Spleen (tissue), 13 donors: ENCODE measurements at places on chromosomes 5 and 9. TPM values are rescaled to one million over a fixed set of nuclear protein-coding genes. Genes with fewer than 3 reads are reported as not detected.

The PCDHB9 gene
- 4.9 TPM for total RNA-seq

The TOR1B gene
- total RNA-seq, result 18.9 TPM

The CCDC152 gene
- total RNA-seq, result 3.4 TPM

GRCh38 chr5:83281658-83282057, 189.9 kb upstream of the VCAN start:
- no peaks in the 10 kb centered on the region for H3K36me3 ChIP-seq
- no peak overlapping the region for H3K27ac ChIP-seq
- no peak for DNase-seq
- no peak overlapping the region for H3K4me3 ChIP-seq

GRCh38 chr5:173395257-173395932, 67.2 kb upstream of the STC2 start:
- DNase-seq, result no peak
- no peaks in the 10 kb centered on the region for H3K4me1 ChIP-seq
- H3K27me3 ChIP-seq, result no peaks in the 10 kb centered on the region
- no peak overlapping the region for H3K27ac ChIP-seq
- H3K4me3 ChIP-seq, result no peak overlapping the region

DNA sequence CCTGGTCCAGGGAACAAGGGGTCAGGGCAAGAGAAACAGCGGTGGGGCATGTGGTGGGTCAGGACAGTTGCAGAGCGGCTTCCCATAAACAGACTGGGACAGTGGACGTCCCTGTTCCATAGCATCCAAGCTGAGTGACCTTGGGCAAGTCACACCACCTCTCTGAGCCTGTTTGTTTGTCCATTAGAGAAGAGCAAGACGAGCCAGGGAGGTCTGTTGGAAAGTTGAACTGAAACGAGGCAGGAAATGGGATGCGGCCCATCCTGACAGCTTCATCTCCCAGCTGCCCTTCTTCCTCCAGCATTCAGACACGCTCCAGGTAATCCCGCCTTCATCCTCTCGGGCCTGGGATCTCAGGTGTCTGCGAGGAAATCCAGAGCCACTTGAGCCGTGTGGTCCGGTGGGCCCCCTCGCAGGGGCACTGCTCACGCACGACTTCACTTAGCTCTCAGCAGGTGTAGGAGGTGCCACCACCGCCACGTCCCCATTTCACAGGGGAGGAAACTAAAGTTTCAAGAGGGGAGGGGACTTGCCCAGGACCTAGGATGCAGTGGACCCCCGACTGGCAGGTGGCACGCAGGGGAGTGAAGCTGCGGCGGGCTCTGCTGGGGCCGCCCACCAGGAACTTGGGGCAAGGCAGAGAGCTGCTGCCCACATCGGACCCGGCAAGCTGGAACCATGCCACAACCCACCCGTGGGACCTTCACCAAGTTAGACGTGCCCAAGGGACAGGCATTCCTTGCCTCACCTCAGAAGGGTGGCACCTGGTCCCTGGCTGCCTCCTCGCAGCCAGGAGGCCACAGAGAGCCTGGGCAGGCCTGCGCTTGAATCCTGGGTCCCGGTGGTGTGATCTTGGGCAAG, 13.0 kb downstream of the PTGES2 start:
- peaks cover 14% of the 10 kb centered on the region for H3K36me3 ChIP-seq
- no peak overlapping the region for H3K4me3 ChIP-seq
- peak; percentile 73 for DNase-seq
- peaks cover 10% of the 10 kb centered on the region for H3K4me1 ChIP-seq
- no peaks in the 10 kb centered on the region for H3K27me3 ChIP-seq

- H3K4me3 ChIP-seq, result no peak overlapping the region
- no peak overlapping the region for H3K27ac ChIP-seq
- no peak for DNase-seq
- no peaks in the 10 kb centered on the region for H3K36me3 ChIP-seq
- H3K27me3 ChIP-seq, result no peaks in the 10 kb centered on the region
These were observed 20.1 kb downstream of the PCSK1 start for GRCh38 chr5:96412868-96413449.

GRCh38 chr5:115825948-115826347, 9.5 kb upstream of the CDO1 start:
- no peaks in the 10 kb centered on the region for H3K36me3 ChIP-seq
- peaks cover 1% of the 10 kb centered on the region for H3K4me1 ChIP-seq
- H3K27me3 ChIP-seq, result no peaks in the 10 kb centered on the region

DNA sequence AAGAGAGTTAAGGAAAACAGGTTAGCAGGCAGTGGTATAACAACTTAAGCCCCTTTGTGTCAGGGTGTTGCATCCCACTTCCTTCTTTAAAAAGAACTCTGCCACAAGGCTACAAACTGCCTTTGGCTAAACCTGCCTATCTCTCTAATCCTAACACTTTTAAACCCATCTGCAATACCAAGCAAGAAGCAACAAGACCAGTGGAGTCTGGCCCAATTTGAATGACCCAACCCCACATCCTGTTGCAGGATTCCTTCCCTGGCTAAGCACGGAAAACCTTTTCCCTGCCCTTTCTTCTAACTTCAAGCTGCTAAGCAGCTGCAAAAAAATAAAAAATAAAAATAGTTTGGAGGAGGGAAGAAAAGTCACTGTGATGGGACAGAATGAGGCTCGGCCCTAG, 27.1 kb downstream of the ABCA1 start:
- no peak overlapping the region for H3K4me3 ChIP-seq
- DNase-seq, result no peak
- H3K27me3 ChIP-seq, result no peaks in the 10 kb centered on the region
- H3K27ac ChIP-seq, result no peak overlapping the region
- H3K4me1 ChIP-seq, result no peaks in the 10 kb centered on the region

GRCh38 chr5:142189813-142190212, 81.2 kb downstream of the NDFIP1 start:
- H3K27ac ChIP-seq, result no peak overlapping the region
- H3K4me1 ChIP-seq, result peaks cover 10% of the 10 kb centered on the region
- no peak overlapping the region for H3K4me3 ChIP-seq
- peaks cover 5% of the 10 kb centered on the region for H3K27me3 ChIP-seq
- no peaks in the 10 kb centered on the region for H3K36me3 ChIP-seq

DNA sequence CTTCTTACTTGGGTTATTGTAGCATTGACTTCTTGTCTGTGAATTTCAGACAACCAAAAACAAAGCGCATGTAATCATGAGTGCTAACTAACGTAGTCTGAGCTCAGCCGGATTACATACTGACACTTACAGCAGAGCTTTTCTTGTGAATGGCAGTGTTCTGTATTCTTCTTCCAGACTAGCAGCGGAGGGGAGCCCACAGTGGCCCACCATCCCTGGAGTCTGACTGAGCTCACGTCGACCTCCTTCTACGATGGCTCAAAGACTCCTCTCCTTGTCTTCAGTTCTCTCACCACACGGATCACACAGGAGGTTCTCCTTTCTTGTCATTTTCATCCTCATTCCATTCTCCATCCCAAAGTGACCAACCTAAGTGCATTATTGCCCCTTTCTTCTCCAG, 211.4 kb downstream of the CHSY3 start:
- H3K36me3 ChIP-seq, result no peaks in the 10 kb centered on the region
- no peaks in the 10 kb centered on the region for H3K27me3 ChIP-seq
- no peak for DNase-seq
- H3K4me3 ChIP-seq, result no peak overlapping the region
- no peak overlapping the region for H3K27ac ChIP-seq

- no peaks in the 10 kb centered on the region for H3K36me3 ChIP-seq
- H3K4me3 ChIP-seq, result no peak overlapping the region
- H3K27me3 ChIP-seq, result no peaks in the 10 kb centered on the region
- no peak overlapping the region for H3K27ac ChIP-seq
These were observed 162.5 kb downstream of the COL23A1 start for GRCh38 chr5:178427576-178428197.

DNA sequence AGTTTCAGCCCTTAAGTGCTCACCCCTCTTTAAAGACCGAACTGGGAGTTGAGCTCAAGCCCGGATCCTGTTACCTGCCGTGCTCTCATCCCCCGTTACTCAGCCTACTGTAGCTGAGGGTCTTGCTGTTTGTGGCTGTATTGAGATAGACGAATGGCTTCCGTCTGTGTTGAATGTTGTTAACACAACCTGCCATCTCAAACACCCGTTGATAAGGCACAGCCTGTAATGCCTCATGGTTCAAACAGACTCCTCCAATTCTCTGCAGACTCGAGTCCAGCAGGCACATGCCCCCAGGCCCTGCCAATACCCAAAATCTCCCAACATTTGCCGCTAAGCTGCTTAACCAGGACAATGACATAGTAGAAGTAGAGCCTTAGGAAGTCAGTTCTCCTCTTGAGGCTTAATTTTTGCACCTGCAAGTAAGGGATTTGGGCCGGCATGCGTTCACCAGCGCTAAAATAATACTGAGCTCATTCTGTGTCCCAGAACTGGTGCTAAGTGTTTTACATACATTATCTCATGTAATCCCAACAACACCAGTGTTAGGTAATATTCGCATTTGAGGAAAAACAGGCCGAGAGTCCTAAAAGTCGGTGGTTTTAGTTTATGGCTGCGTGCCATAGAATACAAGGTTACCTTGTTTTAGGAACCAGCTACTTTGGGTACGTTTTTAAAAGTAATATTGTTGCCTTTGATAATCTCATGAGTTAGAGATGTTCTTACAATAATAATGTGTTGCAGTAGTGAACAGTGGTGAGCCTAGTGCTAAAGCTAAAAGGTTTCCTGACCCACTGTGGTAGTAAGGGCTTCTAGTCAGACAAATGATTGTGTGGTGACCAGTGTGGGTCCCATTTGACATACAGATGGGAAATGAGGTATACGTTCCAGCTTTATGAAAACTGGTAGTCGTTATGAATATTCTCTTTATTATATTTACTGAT, 1.5 kb upstream of the RFX3 start:
- H3K27ac ChIP-seq, result peak overlapping the region; percentile 100
- H3K4me3 ChIP-seq, result peak overlapping the region; percentile 82
- peaks cover 26% of the 10 kb centered on the region for H3K4me1 ChIP-seq
- no peaks in the 10 kb centered on the region for H3K36me3 ChIP-seq

DNA sequence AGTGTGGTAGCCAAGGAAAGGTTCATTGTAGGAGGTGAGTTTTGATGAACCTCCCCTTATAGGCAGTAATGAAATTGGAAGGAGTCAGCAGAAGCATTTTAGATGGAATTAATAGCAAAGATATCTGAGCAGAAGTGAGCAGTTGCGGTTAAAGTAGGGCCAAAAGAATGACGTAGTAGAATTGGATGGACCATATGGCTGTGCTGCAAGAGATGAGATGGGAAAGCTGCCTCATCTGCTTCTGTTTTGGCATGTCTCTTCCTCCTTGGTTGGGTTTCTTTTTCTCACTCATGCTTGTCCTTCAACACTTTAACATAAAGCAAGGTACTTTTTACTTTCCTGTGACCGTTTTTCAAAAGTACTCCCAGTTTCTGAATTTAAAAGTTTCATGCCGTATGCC, 55.8 kb downstream of the AQP7 start:
- H3K4me1 ChIP-seq, result no peaks in the 10 kb centered on the region
- no peak overlapping the region for H3K4me3 ChIP-seq
- no peak for DNase-seq

- no peak overlapping the region for H3K27ac ChIP-seq
- H3K27me3 ChIP-seq, result no peaks in the 10 kb centered on the region
- no peak overlapping the region for H3K4me3 ChIP-seq
These were observed 218.5 kb downstream of the TAF11L14 start for GRCh38 chr5:17852740-17853139.

DNA sequence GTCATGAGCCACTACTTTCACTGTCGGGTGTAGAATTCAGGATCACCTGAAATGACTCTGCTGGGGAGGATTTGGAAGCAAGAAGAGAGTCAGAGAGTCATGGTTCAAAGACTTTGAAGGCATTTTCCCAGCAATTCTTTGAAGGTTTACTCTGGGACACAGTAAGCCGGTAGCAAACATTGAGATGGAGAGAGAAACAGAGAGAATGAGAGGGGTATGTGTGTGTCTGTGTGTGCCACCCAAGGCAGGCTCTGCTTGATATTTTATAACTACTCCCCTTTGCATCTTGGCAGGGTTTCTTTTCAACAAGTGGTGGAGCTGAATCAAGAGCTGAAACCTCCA, 89.8 kb downstream of the ANKRD55 start:
- peaks cover 10% of the 10 kb centered on the region for H3K4me1 ChIP-seq
- no peaks in the 10 kb centered on the region for H3K27me3 ChIP-seq
- DNase-seq, result no peak
- no peak overlapping the region for H3K27ac ChIP-seq

DNA sequence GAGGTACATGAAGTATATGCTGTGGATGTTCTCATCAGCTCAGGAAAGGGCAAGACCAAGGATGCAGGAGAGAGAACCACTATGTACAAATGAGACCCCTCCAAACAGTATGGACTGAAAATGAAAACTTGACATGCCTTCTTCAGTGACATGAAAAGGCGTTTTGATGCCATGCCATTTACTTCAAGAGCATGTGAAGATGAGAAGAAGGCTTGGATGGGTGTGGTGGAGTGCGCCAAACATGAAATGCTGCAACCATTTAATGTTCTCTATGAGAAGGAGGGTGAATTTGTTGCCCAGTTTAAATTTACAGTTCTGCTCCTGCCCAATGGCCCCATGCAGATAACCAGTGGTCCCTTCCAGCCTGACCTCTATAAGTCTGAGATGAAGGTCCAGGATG, 47.7 kb downstream of the SEMA4D start:
- H3K27me3 ChIP-seq, result no peaks in the 10 kb centered on the region
- H3K36me3 ChIP-seq, result peaks cover 13% of the 10 kb centered on the region
- no peak overlapping the region for H3K4me3 ChIP-seq
- H3K27ac ChIP-seq, result no peak overlapping the region

- peaks cover 4% of the 10 kb centered on the region for H3K27me3 ChIP-seq
- DNase-seq, result no peak
These were observed 101.3 kb upstream of the EGFLAM start for GRCh38 chr5:38157024-38157423.

- DNase-seq, result no peak
- no peak overlapping the region for H3K27ac ChIP-seq
- H3K36me3 ChIP-seq, result no peaks in the 10 kb centered on the region
These were observed 282.4 kb upstream of the KLF9 start for GRCh38 chr9:70696694-70697335.

- H3K27ac ChIP-seq, result no peak overlapping the region
- H3K27me3 ChIP-seq, result no peaks in the 10 kb centered on the region
- H3K36me3 ChIP-seq, result no peaks in the 10 kb centered on the region
- no peaks in the 10 kb centered on the region for H3K4me1 ChIP-seq
These were observed 134.1 kb downstream of the ROR2 start for GRCh38 chr9:91815896-91816295.

- H3K27ac ChIP-seq, result no peak overlapping the region
- H3K36me3 ChIP-seq, result no peaks in the 10 kb centered on the region
- H3K27me3 ChIP-seq, result no peaks in the 10 kb centered on the region
- DNase-seq, result no peak
- no peak overlapping the region for H3K4me3 ChIP-seq
These were observed 124.9 kb downstream of the MRPS30 start for GRCh38 chr5:44933686-44934085.

DNA sequence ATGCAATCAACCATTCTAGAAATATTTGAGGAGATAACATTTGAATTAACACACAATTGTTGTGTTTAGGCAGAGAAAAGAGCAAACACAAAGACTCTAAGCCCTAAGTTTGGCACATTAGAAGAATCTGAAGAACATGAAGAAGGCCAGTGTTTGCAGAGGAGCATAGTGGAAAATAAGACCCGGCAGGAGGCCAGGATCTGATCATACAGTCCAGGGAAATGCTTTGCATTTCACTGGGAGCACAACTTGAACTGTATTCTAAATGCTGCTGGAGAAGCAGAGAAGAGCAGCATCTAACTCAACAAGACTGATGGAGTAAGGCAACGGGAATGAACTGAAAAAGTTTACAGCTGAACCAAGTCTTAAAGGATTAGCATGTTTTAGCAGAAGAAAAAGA, 463.4 kb downstream of the ZNF608 start:
- no peaks in the 10 kb centered on the region for H3K4me1 ChIP-seq
- H3K27ac ChIP-seq, result no peak overlapping the region
- no peaks in the 10 kb centered on the region for H3K27me3 ChIP-seq
- H3K4me3 ChIP-seq, result no peak overlapping the region
